Fibroblast of skin of right quadriceps (primary cell): ENCODE measurements at places on chromosomes 12 and 14.

- DNase-seq = no peak
Observed at GRCh38 chr12:16218234-16218633, 59.3 kb downstream of the SLC15A5 start.

GRCh38 chr12:76587428-76588178 lies 28.0 kb upstream of the OSBPL8 start:
- peak; percentile 2 for DNase-seq

DNA sequence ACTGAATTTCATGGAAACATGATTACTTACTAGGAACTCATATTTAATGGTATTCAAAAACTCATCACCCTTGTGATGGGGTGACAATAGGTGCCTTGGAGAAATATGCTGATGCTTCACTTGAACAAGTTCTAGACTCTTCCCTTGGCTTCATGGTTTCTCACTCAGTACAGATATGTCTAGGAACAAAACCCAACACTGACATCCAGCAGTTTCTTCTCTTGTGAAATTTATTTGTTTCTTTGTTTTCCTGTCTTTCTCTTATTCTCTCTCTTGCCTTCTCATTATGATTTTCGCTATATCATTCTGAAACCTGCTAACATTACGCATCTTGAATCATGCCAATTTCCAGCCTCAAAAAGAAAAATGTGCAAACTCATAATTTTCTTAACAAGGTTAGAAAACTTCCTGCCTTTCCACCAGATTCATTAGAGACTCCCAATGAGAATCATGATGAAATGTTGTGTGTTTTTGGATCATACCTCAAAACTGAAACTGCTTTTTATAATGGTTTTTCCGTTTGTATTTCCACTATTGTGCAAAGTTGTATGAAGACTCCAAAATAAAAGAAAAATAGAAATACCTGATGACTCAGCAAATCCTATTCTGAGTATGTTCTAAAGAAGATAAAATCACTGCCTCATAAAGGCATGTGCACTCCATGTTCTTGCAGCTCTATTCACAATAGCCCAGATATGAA lies 1021.5 kb downstream of the TMEM121 start:
- DNase-seq = no peak

DNA sequence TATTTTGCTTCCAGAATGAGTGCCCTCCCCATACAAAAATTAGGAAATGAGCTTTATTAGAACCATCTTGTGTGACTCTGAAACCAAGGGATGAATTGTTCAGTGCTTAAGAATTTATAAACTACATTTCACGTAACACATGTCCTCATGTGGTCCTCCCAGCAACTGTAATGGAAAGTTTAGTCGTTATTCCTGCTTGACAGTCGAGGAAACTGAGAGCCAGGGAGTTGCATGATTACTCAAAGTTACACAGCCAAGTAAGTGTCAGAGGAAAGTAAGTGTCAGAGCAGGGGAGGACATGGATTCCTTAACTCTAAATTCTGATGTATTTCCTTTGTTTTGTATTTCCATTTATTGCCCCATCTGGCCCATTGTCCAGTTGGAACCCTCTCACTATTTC lies 453.9 kb downstream of the FUT8 start:
- peak; percentile 53 for DNase-seq

GRCh38 chr12:38956337-38956736 lies 50.9 kb upstream of the CPNE8 start:
- peak; percentile 9 for DNase-seq

DNA sequence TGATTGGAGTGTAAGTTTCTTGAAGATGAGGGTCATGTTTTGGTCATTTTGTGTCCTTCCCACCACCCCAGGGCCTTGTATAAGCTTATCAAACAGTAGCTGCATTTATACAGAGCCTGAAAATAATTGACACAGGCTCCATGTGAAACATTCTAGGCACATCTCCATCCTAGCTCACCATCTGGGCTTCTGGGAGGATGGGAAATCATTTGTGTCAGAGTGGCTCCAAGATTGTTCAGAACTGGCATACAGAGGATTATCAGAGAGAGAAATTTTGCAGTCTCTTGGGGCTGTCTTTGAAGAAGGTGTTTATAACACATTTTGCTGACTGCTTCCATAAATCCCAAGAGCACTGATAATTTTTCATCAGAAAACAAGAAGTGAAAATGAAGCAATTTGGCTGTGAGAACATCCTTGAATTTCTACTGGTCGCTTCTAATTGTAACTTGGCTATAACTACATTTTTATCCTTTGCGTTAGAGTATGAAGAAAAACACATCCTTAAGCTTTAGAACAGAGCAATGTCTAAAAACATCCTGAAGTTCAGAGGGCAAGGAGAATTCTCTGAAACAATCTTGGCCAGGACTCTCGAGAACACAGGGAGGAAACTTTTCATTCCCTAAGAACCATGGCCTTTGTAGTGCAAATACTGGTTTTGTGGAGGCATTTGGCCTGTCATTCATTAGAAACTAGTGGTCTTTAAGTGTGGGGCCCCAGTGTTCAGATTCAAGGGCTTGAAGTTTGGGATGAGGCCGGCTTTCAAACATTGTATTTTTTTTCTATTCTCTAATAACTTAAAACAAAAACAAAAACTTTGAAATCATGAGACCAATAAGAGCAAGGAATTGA lies 151.1 kb downstream of the DACT1 start:
- DNase-seq = no peak

DNA sequence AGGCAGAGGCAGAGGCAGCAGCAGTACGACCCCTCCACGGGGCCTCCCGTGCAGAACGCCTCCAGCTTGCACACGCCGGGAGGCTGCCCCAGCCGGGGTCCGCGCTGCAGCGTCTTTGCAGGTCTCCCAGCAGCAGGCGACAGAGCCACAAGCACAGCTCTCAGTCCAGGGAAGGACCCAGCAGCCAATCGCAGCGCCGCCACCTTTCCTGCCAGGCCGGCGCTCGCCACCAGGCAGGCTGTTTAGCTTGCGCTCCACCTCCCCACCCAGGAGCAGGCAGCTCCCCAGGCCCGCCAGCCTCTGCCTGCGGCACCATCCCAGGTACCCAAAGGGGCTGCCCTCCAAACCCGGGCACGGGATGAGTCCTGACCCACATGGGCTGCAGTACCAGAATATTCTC lies 25.2 kb downstream of the DDX51 start:
- no peak for DNase-seq
